ENCODE measurements at places on chromosomes 6 and 20.

DNA sequence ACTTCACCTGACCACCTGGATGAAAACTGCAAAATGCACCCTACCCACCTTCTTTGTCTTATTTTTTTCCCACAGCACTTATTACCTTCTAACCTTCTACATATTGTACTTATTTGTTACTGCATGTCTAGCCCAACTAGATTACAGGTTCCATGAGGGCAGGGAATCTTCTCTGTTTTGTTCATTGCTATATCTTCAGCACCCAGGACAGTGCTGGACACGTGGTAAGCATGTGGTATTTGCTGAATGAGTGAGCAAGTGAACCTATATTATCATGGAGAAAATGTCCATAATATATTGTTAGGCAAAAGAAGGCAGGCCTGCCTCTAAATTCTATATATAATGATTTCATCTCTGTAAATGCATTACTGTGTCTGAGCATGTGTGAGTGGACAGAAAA lies 107.0 kb downstream of the TRERF1 start:
- no peak for DNase-seq

DNA sequence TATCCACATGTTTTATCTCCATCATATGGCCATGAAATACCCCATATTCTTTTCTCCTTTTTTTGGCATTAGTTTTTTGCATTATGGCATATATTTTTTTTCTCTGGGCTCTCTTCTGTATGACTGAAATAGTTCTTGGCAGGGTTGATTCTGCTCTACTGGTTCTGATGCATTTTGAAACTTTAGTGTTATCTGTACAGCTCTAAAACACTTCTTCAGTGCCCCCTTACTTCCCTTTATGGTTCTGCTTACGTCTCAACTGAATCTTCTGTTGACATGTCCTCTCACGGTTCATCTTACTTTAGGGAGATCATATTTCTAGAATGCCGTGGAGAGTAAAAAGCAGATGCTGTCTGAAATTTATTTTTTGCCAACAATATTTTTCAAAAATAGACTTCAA lies 23.2 kb upstream of the TXNDC5 start:
- no peak for DNase-seq

GRCh38 chr20:61370841-61371303 lies 118.8 kb downstream of the CDH4 start:
- DNase-seq: no peak

DNA sequence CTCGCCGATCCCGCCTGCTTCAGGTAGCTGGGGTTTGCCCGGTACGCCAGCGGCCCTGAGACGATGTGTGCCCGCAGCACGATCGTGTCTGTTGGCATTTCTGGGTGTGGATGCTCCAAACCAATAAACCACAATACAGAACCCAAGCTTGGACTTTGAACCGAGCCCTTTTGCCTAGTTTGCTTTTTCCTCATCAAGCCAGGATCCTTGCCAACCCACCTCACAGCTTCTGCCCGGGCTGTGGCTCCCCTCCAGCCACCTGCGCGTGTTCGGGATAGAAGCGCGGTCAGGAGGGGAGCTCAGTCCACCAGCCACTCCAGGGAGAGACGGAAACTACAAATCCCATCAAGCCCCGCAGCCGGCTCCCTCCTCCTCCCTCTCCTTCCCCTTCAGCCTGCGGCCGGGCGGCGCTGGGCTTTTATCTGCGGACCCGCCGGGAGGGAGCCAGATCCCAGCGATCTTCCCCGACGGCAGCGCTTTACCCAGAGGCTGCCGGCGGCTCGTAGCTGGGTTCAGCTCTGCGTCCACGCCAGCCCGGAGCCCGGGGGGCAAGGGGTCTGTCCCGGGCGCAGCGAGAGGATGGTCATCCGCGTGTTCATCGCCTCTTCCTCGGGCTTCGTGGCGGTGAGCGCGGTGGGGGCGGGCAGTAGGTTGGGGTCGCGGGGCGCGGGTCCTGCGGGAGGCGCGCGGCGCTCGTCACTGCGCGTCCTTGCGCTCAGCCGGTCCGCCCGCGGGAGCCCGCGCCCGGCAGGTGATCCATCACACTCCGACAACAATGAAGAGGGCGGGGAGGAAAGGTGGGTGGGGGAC lies at the start of gene SH3BGRL2:
SH3BGRL2 (plus strand) TSS at position 447 of the 810 bp plus-strand sequence; CDS start at position 580, 133 bp downstream.
- peak; percentile 3 for DNase-seq

All from GM04504 (cell line).